ENCODE measurements at places on chromosomes 11 and 22. TPM values are rescaled to one million over a fixed set of nuclear protein-coding genes. Genes with fewer than 3 reads are reported as not detected.

GRCh38 chr11:93063086-93063485 lies 93.6 kb downstream of the MTNR1B start:
- no peak for DNase-seq

- no peak for DNase-seq
Measured at GRCh38 chr11:121309688-121310087, 17.1 kb downstream of the SC5D start.

GRCh38 chr11:120182790-120183491 lies 27.9 kb upstream of the OAF start:
- DNase-seq: no peak

- no peak for DNase-seq
Measured at GRCh38 chr11:74417860-74418508, 19.8 kb upstream of the PGM2L1 start.

GRCh38 chr11:58958500-58958899 lies 19.2 kb downstream of the GLYATL1 start:
- no peak for DNase-seq

DNA sequence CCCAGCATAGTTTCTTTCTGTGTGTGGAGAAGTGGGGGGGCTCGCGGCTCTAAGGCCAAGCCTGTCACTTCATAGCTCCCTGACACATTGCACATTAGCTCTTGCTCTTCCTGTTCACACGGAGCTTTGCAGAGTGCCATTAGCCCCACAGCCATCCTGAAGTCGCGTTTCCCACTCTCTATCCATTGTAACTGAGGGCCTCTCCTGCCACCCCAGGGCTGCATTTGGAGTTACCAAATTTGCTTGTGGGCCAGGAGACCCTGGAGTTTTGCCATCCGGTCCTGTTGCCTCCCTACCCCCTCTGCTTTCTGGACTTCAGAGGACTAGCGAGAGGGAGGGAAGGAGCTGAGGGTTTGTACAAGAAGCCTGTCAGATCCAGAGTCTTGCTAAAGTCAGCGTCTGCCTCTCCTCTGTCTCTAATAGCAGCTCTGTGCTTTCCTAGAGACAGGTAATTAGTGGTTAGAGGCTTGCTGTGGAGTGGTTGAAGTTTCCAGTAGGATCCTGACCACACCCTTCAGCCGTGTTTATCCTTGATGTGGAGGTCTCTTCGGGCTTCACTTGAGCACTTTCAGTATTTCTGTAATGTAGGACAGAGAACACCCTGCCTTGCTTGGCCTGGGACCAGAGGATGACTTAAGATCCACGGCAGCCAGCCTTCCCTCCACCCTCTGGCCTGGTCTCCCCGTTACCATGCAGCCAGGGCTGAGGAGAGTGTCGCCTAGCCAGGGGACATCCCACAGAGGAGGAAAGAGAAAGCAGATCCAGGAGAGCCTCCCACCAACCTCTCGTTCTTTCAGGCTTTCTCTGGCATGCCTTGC lies 14.1 kb downstream of the DCPS start:
- DNase-seq: peak; percentile 61

DNA sequence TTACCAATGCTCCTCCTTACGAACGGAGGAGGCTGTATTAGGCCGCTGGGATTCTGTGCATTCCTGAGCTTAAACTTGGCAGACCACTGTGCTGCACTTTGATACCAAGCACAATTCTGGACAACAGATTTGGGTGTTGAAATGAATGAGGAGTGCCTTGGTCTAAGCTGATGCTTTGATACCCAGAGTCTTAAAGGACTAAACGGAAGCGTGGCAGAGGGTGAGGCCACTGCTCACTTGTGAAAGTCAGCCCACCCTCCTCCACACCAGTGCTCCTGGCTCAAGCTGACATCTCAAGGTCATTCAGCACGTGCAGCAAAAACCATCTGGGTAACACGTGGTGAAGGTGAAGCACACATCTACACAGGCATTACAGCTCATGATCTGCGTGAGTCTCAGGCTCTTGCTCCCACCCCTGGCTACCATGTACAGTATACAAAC lies 85.9 kb downstream of the MICAL3 start:
- DNase-seq: no peak

- no peak for DNase-seq
Measured at GRCh38 chr11:824942-825341, 2.8 kb upstream of the CRACR2B start.

DNA sequence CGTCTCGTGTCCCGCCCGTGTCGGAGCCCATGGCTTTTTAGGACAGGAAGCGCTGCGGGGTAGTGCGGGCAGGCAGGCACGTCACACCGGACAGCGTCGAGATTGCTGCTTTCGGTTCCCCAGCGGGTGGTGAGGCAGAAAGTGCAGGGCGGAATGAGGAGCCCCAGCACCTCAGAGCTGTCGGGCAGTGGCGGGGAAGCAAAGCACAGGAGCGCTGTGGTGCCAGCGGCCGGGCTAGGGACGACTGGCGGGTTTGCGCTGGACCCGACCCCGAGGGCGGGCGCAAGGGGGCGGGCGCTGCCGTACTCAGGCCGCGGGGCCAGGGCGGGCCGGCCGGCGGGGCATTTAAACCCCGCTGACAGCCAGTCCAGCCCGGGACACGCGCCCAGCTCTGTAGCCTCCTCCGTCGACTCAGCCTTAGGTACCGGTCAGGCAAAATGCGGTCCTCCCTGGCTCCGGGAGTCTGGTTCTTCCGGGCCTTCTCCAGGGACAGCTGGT lies at the start of gene SLC37A2:
Gene SLC37A2, plus strand, starts transcription at position 375 of the 498 bp plus-strand sequence. Its CDS starts 63 bp downstream, at position 438.
- peak; percentile 36 for DNase-seq

The OR5AL1 gene
- total RNA-seq: not detected

The TUT1 gene
- 12.5 TPM for total RNA-seq

The UBQLN3 gene
- not detected for total RNA-seq

The RFPL1 gene
- total RNA-seq: not detected

The TRIM48 gene
- total RNA-seq: not detected

The MOGAT2 gene
- not detected for total RNA-seq

The GALNT18 gene
- total RNA-seq: 2.6 TPM

The POTEH gene
- total RNA-seq: not detected

The OR52N4 gene
- total RNA-seq: not detected
